ENCODE measurements at places on chromosomes 3 and 15.
A peak's percentile ranks its signal among the peaks of the same experiment; 100 is the strongest.

GRCh38 chr3:172598904-172599303 is 75.7 kb upstream of the TNFSF10 start:
- no peak for DNase-seq

DNA sequence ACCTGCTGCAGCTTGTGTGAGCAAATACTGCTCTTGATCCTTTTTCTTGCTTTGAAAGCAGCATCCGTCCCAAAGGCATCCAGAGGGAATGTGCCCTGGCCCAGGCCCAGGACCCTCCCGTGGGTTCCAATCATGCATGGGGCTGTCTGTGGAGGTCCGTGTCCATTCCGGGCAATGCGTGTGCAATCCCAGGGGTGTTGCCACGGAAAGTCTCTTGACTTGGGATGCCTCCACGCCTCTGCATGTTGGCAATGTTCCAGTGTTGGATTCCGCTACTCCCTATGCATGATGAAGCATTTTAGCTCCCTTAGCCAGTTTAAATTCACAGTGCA is 105.7 kb downstream of the SNRPN start:
- no peak for DNase-seq

DNA sequence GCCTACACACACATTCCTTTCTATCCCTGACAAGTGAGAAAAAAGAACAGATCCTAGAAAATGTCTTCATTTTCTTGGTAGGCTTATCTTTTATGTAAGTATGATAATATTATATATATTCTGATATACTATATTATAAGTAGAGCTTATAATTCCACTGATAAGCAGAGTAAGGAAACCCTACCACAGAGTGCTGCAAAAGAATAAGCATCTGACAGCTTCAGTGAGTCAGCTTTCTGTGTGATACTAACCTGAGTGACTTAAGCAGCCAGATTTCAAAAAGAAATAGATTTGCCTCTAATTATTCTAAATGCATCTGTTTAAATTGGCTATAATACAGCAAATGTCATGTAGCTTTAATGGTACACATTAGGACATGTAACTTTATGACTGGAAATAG is 656.0 kb downstream of the MCTP2 start:
- no peak for DNase-seq

DNA sequence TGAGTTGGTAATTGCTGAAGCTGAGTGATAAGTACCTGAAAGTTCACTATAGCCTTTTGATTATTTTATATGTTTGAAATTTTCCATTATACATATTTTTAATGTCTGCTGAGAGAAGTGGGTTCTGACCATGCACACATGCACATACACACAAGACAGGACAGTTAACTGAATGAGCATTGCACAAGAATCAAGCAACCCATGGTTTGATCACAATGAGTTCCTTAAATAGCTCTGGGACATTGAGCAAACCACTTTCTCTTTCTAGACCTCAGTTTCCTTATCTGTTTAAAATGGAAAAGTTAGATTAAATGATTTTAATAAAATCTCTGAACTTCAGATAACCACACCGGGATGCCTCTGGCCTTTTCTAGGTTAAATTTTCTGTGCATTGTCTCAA is 26.7 kb downstream of the SNTN start:
- DNase-seq: no peak

DNA sequence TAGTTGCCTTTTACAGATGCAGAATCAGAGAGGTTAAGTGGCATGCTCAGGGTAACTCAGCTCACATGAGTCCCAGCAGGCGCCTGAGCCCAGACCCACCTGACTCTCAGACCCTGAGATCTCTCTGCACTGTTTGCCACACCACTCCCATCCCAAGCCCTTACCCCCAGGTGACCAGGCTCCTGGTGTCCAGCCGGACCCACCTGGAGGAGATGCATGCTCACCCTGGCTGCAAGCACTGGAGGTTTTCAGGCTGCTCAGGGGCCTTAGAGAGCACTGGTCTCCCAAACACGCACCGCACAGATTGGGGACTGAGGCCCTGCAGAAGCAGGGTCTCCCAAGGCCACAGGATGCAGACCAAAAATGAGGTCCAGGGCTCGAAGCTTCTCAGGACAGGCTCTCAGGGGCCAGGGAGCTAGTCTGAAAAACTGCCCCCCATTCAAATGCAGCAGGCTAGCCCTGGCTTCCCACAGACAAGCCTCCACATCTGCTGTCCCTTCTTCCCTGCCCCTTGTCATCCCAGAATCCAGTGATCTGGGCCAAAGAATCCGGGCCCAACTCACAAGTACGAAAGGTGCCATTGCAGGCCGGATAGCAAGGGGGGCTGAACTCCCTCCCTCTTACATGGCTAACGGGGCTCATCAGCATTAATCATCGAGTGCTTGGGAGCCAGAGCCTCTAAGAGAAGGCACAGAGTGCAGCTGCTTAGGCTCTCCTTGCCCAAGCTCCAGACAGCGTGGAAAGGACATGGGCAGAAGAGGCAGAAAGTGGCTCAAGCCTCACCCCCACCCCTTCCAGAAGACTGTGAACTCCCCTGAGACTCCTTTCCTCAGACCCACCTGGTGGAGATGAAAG is 90.2 kb upstream of the PRR20G start:
- no peak for DNase-seq

DNA sequence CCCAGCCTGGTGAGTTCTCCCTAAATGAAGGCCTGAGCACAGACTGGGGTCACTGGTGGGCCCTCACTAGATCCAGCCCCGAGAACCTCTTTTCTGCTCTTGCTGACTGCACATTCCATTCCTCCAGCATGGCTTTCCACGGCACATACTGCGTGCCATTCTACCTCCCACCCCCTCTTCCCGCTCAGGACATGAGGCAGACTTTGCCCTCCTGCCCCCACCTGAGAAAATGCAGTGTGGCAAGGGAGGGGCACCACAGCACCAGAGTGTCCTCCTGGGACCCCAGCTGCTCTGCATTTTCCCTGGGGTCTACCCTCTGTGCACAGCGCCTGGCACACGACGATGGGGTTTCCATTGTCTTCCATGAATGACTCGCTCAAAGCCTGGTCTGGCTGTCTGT is 6.1 kb upstream of the SLCO2A1 start:
- DNase-seq: no peak

GRCh38 chr3:193057616-193058015 is 140.0 kb upstream of the MB21D2 start:
- no peak for DNase-seq

- DNase-seq: no peak
These were observed 79.9 kb upstream of the ONECUT1 start for GRCh38 chr15:52870015-52870414.

DNA sequence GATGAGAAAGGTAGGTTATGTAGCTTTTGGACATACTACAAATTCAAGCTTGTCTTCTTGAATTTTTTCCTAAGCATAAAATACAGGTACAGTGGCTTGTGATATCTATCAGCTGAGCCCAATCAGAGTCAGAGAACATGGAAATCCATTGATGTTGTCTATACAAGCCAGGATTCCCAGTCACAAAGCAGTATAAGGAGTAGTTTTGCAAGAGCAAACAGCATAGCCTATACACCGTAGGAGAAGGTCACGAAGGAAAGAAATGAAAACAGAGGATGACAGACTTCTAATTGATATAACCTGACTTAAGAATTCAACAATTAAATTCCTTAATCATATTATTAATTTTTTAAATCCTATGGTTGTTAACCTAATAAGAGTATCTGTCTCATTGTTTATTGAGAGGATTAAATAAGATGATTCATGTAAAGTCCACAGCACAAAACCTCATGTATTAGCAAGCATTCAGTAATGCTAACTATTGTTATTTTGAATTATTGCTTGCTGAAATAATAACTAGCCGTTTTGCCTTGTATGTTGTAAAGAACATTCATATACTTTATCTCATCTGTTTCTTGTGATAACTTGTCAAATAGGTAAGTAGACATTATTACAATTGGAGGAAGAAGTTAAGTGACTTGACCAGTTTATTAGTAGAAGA is 276.6 kb upstream of the ZPLD1 start:
- no peak for DNase-seq

DNA sequence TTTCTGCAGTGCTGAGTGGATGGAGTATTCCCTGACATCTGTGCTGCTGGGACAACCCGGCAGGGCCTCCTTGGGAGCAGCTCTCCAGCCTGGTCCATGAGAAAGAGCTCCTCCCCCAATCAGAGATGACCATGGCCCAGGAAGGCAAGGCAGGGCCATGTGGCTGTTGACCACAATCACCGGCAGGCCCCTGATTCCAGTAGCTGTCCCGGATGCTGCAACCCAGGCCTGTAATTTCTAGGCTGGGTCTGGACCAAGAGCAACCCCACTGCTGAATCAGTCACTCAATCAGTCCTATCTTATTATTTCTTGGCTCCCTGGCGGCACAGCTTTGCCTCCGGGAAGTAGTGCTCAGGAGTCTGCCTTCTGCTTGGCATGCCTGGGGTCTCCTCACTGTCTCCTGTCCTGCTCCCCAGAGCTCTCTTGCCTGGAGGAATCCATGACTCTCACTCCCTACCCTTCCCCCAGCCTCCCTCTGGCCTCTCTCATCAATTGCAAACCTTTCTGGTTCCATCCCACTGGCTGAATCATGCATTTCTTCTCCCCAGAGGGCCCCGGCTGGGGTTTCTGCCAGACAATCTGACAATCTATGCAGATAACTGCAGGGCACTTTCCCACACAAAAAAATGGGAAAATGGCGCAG is 32.6 kb upstream of the ITGA11 start:
- DNase-seq: no peak

GRCh38 chr3:38645601-38646000 is 3.9 kb downstream of the SCN5A start:
- no peak for DNase-seq

GRCh38 chr3:50274371-50275104 is 4.3 kb upstream of the LSMEM2 start:
- DNase-seq: peak; percentile 23

- DNase-seq: no peak
These were observed 24.0 kb downstream of the BMF start for GRCh38 chr15:40084650-40085049.

- DNase-seq: no peak
These were observed 93.2 kb upstream of the AGTR1 start for GRCh38 chr3:148604270-148605085.

DNA sequence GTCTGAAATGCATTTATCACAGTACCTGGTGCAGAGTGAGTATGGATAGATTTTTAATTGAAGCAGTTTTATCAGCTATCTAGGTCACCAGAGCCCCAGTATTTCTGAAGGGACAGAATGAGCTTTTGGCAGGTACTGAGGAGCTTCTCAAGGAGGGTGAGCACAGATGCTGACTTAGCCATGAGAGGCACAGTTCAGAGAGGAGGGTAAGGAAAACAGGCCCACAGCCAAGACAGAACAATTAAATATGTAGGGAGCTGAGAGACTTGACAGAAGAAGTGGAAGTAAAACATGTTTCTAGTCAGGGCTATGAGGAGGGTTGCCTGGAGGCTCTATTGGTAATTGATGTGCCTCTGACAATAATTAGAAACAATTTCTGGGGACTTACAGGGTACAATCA is 20.1 kb downstream of the ZNF80 start:
- DNase-seq: no peak

GRCh38 chr15:67820992-67821783 is 4.1 kb upstream of the SKOR1 start:
- DNase-seq: no peak

GRCh38 chr15:100686725-100687473 is 84.5 kb downstream of the ASB7 start:
- DNase-seq: no peak

DNA sequence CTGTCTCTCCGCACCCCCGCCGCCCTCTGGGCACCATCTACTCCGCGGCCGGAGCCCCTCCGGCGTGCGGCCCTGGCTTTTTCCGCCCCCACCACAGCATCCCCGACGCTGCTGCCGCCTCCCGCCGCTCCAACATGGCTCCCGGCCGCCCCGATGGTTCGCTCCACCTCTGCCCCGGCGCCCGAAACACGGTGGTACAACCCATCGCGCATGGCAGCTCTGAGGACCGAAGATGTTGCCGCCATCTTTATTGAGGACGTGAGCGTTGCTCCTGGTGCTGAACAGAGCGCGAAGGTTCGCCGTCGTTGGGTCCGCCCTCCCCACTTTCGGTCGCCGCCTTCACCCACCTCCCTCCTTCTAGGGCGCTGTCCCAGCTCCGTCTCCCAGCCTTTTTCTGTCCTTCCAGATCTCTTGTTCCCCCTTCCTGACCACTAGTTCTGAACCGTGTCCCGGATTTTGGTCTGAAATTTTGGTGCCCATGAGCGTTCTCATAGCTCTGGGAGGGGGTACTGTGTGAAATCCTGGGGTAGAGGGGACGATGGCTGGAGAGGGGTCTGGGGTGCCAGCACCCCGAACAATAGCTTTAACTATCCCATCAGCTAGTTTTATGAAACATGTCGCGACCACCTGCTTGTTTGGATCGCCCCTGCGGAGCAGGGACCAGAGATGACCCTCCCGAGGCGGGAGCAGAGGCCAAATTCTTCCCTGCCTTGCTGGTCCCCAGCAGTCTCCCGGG is at the start of gene CELSR3:
Gene CELSR3, minus strand, starts transcription at position 134 of the 736 bp plus-strand sequence. CDS start 252 bp downstream, outside the sequence.
- peak; percentile 74 for DNase-seq

- DNase-seq: no peak
These were observed 10.3 kb downstream of the ANKRD28 start for GRCh38 chr3:15787526-15787925.

- no peak for DNase-seq
These were observed 38.0 kb upstream of the MRPL3 start for GRCh38 chr3:131540821-131541220.

GRCh38 chr15:72503147-72503546 is 29.0 kb downstream of the ARIH1 start:
- DNase-seq: no peak

DNA sequence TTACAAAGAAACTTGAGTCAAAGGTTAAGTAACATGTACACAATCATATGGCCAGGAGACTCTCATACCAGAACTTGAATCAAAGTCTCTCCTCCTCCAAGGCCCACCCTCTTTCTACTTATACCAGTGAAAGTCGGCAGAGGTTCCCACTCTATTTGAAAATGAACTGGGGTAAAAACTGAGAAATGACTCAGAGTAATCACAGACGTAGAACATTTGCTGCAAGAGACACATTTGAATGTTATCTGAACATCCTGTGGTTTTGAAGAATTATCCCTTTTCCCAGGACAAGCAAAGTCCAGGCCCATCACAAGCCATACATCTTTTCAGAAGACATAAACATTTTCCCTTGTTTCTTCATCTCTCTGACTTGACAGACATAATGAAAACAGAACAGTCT is 55.8 kb downstream of the SHOX2 start:
- DNase-seq: no peak

GRCh38 chr15:56972426-56972825 is 54.0 kb downstream of the TCF12 start:
- no peak for DNase-seq

- no peak for DNase-seq
These were observed 535 bp downstream of the MCTP2 start for GRCh38 chr15:94231723-94232468.

- DNase-seq: no peak
These were observed 66.1 kb downstream of the SLC30A4 start for GRCh38 chr15:45456212-45457106.

DNA sequence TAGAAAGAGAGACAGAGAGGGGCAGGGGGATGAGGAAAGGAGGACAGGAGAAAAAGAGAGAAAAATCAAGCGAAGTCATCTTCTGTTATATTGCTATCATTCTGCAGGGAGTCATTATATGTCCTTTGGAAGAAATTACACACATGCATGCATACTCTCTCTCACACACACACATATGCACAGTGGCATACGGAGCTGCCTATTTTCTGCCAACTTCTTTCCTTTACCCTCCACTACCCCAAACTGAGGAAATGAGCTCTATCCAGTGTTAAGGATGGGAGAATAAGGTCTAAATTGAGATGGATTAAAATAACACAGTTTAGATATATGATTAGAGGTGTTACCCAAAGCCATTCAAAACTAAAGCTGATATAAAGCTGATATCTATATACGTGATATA is 48.8 kb downstream of the PDZRN3 start:
- no peak for DNase-seq

GRCh38 chr3:112709911-112710310 is 69.0 kb upstream of the CCDC80 start:
- no peak for DNase-seq
